Activated naive CD4-positive, alpha-beta T cell treated with anti-CD3 and anti-CD28 coated beads for 36 hours (primary cell): ENCODE measurements at places on chromosomes 2 and 18.

GRCh38 chr2:95121093-95121406 lies 558 bp downstream of the MRPS5 start:
- DNase-seq = no peak

- no peak for DNase-seq
Measured at GRCh38 chr2:176569574-176569973, 300.3 kb downstream of the MTX2 start.

GRCh38 chr2:223169830-223170605 lies 118.0 kb downstream of the KCNE4 start:
- no peak for DNase-seq

DNA sequence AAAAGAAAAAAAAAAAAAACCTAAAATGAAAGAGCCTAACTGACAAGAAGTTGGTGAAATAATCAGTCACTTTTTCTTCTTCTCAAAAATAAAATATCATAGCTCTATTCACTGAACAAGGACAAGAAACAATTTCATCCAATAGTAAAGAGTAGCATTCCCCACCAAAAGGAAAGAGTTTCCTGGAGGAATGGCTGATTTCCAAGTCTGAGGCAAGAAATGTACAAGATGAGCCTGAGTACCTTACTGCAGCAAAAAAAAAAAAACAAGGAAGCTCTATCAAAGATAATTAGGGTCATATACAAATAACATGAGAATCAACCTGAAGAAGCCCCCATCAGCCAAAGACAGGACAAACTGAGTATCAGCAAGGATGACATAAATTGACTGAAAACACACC lies 11.5 kb downstream of the ROCK1 start:
- DNase-seq = no peak

DNA sequence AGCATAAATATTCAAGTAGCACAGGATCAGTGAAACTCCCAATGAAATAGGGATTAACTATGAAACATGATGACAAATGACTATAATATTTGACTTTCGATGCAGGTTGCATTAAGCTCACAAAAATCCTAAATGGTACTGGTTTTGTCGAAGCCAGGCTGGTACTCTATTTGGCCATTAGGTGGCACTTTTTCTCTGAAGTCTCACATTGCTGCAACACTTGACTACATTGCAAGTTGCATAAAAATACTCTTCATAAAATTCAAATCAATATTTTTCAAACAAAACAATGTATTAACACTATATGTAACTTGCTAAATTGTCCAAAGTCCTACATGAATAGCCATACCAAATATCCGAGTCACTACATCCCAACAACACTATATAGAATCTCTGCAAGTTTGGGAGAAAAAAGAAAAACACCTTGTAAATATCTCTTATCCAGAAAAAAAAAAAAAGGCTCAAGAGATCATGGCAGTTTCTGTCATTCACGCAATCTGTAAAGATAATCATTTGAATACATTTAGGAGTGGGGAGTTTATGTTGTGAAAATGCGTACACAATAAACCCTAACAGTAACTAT lies 9.5 kb downstream of the RTTN start:
- DNase-seq = peak; percentile 31

DNA sequence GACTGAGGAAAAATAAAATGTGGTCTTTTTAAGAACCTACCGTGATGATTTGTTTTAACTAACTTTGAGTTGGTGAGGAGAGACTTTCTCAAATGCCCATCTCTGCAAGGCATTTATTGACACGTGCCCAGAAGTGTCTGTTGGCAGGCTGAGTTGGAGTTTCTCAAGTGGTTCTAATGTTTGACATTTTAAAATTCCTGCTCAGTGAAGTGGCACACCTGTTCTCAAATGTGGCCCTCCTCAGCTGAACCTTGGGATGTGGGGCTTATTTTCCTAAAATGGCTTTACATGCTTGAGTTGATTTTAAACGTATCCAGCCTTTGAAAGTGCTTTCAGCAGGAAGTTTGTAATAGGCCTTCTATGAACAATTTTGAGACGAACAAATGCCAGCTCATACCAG lies 876 bp upstream of the CAVIN2 start:
- no peak for DNase-seq

- no peak for DNase-seq
Measured at GRCh38 chr2:19505199-19506136, 147.0 kb upstream of the OSR1 start.

DNA sequence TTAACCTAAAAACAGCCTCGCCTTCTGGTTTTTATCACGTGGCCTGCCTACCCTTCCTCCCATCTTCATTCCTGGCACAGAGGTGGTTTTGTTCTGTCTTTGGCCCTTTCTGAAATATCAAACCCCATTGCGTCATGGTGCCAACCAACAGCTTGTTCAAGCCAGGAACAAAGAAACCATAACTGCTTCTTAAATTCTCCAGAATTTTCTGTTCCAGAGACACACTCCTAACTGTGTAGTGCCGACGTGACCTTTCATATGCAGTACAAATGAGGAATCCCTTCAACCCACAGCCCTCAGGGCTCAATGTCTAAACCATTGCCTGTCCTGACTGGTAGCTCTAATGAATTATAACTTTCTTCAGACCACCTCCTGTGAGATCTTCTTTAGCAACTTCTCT lies 82.2 kb upstream of the TNP1 start:
- DNase-seq = no peak

GRCh38 chr2:127573298-127573697 lies 37.8 kb downstream of the MYO7B start:
- no peak for DNase-seq

GRCh38 chr2:48266698-48267097 lies 263.3 kb upstream of the STON1 start:
- no peak for DNase-seq

DNA sequence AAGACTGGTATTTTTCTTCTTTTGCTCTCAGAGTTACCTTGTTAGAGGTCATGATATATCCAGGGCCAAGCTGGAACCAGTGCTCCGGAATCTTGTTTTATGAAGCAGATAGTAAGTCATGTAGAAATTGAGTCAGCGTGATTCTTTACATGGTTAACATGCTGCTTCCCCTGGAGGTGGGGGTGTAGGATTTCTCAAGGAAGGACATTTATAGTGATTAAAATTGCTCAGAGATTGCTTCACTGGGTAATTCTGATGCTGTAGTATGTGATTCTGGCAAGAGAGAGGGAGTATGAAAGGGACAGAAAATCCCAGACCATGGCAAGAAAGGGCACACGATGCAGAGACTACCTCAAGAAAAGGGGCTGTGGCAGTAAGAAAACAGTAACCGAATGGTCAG lies 8.0 kb upstream of the MYL1 start:
- DNase-seq = no peak

DNA sequence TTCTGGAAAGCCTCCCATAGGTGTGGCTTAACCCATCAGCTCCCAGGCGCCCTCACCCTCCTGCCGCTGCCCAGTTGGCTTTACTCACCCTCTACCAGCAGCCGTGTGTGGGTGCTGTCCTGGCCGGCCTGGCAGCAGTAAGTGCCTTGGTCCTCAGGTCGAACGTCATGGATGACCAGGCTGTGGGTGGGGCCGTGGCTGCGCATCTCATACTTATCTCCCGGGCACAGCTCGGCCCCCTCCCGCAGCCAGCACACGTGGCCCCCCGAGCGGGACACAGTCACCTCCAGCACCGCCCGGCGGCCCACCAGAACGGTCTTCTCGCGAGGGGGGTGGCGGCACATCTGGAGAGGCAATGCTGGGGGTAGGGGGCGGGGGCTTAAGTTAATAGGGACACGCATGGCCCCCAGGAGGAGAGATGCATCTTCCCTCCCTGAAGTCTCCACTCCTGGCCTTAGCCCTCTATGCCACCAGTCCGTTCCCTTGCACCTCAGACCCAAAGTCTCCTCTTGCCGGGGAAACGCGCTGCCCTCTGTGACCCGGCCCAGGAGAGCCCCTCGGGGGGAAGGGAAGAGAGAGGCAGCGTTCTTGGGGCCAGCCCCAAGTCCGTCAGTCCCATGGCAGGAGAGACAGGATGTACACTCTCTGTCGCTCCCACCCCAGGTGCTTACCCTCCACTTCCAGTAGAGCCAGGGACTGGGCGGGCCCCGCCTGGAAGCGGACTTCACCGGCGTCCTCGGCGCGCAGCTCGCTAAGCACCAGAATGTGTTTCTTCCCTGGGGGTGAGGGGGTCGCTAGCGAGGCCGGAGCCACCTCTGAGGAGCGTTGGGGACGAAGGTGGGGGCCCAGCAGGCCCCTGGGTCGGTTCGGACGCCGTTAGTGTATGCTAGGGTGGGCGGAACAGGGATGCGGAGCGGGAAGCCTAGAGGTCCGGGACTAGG lies 7.9 kb downstream of the TMEM198 start:
- peak; percentile 72 for DNase-seq

DNA sequence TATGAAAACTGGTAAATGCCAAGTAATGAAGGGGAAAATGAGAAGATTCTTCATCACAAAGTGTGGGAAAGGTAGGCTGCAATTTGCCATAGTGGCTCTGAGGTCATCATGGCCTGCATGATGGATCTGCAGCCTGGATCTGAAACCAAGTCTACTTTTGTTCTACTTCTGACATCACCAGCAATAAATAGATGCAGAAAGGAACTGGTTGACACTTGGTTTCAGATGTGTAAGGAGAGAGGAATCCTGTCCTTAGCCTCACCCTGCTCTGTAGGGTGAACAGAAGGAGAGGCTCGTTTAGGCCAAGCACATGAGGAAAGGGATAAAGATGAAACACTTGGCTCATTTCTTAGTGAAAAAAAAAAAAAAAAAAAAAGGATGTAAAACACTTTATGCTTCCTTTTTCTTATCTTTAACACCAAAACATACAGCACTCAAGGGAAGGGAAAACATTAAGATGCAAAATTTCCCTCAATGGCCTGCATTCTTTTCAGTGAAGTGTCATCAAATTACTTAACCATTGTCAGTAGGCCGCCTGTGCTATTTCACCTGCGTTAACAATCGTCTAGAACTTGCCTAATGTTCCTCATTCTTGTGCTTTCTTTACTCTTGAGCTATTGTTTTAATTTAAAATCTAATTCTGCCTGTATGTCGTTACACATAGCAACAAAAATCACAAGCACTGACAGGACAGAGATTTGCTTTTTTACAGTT lies 3.9 kb downstream of the NEB start:
- DNase-seq = no peak

- peak; percentile 54 for DNase-seq
Measured at GRCh38 chr2:190069936-190070696, 7.6 kb upstream of the MSTN start.

GRCh38 chr2:130185896-130186295 lies 3.8 kb downstream of the MZT2B start:
- no peak for DNase-seq

DNA sequence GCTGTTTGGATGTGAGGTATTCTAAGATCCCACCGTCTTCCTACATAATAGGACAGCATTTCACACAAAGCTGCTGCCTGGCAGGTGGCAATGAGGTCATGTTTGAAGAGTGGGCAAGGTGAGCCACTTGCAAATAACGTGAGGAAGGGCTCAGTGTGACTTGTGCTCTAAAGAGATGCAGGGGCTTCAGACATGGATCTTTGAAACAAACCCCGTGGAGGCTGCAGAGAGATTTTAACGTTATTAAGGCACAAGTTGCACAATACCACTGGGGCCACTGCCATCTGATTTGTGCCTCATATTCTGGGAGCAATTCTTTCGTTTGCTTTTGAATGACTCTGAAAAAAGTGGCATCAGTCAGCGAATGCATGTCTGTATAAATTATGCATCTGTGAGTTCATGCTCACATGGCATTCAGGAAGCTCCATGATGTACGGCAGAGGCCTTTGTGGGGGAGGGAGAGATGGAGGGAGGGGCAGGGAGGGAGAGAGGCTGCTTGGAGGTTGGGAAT lies 362.0 kb downstream of the SOX11 start:
- DNase-seq = no peak

DNA sequence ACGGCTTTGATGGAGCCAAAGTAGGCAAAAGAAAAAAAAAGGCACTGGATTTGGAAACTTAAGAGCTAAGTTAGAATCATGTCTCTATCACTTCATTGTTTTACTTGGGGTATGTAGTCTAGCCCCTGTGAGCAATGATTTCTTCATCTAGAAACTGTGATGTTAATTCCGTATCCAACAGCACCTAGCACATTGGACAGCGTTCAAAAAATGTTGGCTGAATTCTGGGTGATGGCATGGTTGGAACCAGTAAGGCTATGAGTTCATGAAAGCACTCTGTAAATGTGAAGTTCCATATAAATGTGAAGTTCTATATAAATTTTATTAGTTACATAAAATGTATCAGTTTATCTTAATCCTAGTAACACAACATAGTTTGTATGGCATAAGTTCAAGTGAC lies 308.5 kb upstream of the HNMT start:
- DNase-seq = no peak

GRCh38 chr2:160575368-160575767 lies 81.8 kb upstream of the RBMS1 start:
- no peak for DNase-seq

- no peak for DNase-seq
Measured at GRCh38 chr2:74685408-74685807, 31.4 kb downstream of the SEMA4F start.

- DNase-seq = no peak
Measured at GRCh38 chr2:214412679-214413078, 1.8 kb downstream of the VWC2L start.

DNA sequence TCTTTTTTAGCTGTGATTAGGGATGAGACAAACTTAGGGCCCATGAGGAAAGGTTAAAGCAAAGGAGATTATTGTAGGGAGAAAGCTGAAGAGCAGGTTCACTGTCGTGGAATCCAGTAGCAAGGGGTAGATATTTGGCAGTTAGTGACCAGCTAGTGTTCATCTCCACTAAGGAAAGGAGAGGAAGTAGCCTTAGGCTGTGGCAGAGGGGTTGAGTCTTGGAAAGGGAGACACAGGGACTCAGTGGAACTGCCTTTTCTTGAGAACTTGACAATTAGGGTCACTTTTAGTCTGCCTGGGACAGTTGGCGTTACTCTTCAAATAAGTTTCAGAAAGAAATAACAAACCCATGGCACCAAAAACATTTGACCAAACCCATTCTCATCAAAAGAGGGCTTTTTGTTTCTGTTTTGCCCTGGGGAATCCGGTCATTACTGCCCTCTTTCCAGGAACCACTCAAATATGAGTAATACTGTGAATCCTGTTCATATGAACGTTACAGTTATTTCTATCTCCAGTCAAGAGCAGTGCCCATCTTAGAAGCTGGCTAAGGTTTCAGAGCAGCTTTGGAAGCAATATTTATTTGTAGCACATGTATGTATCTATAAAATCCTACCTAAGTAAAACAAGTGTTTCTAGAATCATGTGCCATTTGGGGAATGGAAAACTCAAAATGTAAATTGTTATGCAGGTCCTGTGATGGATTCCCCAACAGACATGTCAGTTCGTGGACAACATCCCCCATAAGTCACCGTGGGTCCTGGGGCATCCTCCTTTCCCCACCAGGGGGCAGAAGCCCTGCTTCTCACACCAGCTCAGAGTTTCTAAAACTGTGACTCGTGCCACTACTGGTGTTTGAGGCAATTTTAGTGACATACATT lies 77.3 kb upstream of the PHLPP1 start:
- DNase-seq = peak; percentile 66
